ENCODE measurements at places on chromosomes 1 and 21. TPM values are rescaled to one million over a fixed set of nuclear protein-coding genes. Genes with fewer than 3 reads are reported as not detected.

The MTHFR gene
- 18.2 TPM for total RNA-seq

The CLCA1 gene
- not detected for total RNA-seq

The ATAD3C gene
- 1.9 TPM for total RNA-seq

The PTGFR gene
- not detected for total RNA-seq

The KLF17 gene
- total RNA-seq: not detected

The BEND5 gene
- total RNA-seq: 51.0 TPM

The ASPM gene
- total RNA-seq: 37.1 TPM

The MAGI3 gene
- total RNA-seq: 6.3 TPM

The TEX38 gene
- not detected for total RNA-seq

The ABCG1 gene
- 24.4 TPM for total RNA-seq

The CLCA2 gene
- total RNA-seq: not detected

The SYT6 gene
- total RNA-seq: 0.11 TPM

The UMODL1 gene
- 0.09 TPM for total RNA-seq

The A3GALT2 gene
- not detected for total RNA-seq

The USP24 gene
- 34.0 TPM for total RNA-seq

The OR10Z1 gene
- not detected for total RNA-seq

The FAM177B gene
- not detected for total RNA-seq

The OR2M3 gene
- not detected for total RNA-seq

The CD1D gene
- not detected for total RNA-seq

The CR2 gene
- 0.23 TPM for total RNA-seq

The RGS18 gene
- not detected for total RNA-seq

The PPOX gene
- total RNA-seq: 28.2 TPM

The BNIPL gene
- total RNA-seq: 3.1 TPM

The AMIGO1 gene
- total RNA-seq: 1.3 TPM

The BMP8B gene
- total RNA-seq: 0.11 TPM

The FMO1 gene
- total RNA-seq: not detected

The FMO5 gene
- 0.45 TPM for total RNA-seq

The RGS13 gene
- not detected for total RNA-seq

The RIMS3 gene
- 8.3 TPM for total RNA-seq

The OR2AJ1 gene
- not detected for total RNA-seq

The EPHA2 gene
- 0.16 TPM for total RNA-seq

The ELOVL1 gene
- total RNA-seq: 53.2 TPM

The MANEAL gene
- total RNA-seq: 1.0 TPM

The CDC7 gene
- 38.2 TPM for total RNA-seq

The PTPRU gene
- 2.0 TPM for total RNA-seq

The MIXL1 gene
- total RNA-seq: not detected

The NR5A2 gene
- not detected for total RNA-seq

The CNIH3 gene
- 1.1 TPM for total RNA-seq

The MYOC gene
- not detected for total RNA-seq

The JAM2 gene
- total RNA-seq: 1.4 TPM

The KLHL17 gene
- 26.1 TPM for total RNA-seq

The ALPL gene
- not detected for total RNA-seq

The LRRC3 gene
- total RNA-seq: 5.6 TPM

The SERTAD4 gene
- total RNA-seq: not detected

The SLC5A9 gene
- not detected for total RNA-seq
